ENCODE measurements at places on chromosomes 1 and 21.

DNA sequence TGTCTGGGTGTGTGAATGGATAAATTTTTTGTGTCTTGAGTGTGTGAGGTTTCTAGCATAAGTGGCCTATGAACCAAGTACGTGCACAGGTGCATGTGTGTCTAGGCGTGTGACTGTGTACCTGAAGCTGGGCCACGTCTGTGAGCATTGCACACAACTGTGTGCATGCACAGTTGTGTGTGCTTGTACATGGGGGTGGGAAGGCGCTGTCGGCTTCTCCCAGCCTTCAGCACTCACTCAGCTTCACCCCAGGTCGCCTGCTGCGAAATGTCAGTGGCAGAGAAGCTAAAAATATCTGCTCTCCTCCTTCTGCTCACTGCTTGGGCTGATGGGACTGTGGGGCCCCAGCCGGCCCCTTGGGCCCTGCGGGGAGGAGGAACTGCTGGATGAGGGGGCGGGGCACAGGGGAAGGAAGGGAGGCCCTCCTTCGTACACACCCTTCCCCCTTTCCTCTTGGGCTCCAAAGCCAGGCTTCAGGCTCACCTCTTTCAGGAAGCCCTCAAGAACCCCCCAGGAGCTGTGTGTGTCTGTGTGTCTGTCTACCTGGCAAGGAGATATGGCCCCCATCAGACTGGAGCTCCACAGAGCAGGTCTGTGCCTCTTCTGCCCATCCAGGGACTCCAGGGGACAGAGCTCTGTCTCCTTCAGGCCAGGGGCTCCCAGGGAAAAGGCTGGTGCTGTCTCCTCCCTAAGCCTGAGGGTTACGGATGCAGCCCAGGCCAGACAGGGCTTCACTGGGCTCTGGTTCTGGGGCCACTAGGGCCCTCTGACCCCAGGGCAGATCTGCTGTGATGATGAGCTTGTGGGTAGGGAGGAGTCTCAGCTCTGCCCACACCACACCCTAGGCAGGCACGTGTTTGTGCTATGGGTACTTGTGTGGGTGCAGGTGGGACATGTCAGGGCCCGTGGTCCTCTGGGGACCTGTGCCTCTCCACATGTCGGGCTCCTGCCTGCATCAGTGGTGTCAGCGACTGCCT, 35.6 kb upstream of the WASF2 start:
- no peak for DNase-seq

GRCh38 chr1:173894189-173894588, 22.9 kb downstream of the SERPINC1 start:
- no peak for DNase-seq

DNA sequence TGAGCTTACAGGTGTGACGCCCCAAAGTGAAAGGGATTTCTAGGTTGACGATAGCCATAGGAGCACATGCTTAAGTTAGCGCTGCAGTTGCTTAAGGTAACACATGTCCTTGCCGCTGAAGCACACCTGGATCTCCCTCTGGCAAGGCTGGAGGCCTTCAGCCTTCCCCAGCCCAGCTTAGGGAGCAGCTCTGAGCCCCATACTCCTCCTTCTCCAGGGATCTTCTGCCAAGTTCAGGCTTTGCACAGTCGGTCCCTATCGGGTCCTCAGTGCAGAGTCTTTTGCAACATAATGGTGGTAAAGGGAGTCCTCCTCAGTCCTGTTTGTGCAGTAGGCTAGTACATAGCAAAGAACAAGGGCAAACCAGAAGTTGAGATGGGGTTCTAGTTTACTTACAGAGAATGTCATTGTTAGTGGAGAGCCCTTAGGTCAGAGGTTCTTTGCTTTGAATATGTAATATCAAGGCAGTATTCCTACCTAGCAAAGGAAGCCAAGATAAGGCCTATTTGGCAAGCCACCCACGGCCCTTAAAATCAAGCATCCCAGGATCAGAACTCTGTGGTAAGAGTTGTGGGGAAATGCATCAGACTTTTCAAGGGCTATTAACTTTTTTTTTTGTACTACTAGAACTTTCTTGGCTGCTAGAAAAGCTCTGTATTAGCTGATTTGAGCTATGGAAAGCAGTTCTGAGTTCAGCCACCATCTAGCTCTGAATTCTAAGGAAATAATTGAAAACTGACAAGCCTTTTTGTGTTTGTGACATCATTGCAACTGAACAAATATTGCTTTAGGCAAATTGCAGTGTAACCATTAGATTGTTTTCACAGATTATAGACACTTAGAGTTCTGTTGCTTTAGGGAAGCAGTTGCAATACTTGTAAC, 1.4 kb downstream of the EVA1C start:
- DNase-seq = no peak

DNA sequence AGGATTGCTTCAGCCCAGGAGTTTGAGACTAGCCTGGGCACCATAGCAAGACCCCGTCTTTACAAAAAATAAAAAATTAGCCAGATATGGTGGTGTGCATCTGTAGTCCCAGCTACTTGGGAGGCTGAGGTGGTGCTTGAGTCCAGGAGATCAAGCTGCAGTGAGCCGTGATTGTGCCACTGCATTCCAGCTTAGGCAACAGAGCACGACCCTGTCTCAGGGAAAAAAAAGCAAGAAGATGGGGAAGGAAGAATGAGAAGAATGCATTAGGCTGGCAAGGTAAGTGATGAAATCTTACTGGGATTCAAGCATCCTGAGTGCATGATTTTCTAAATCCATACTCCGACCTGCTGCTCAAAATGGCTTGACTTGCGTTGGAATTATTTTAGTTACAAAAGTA, 6.8 kb downstream of the PCP4L1 start:
- no peak for DNase-seq

DNA sequence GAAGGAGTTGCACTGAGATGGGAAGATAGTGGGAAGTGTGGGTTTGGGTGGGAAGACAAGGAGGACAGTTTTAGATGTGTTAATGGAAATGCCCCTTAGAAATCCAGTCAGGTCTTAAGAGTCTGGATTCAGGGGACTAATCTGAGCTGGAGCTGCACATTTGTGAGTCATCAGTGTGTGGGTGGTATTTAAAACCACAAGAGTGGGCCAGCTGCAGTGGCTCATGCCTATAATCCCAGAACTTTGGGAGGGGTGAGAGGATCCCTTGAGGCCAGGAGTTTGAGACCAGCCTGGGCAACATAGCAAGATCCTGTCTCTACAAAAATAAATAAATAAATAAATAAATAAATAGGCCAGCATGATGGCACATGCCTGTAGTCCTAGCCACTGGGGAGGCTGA, 40.9 kb upstream of the SLC6A9 start:
- DNase-seq = no peak

GRCh38 chr1:20511518-20512428, 3.8 kb upstream of the MUL1 start:
- no peak for DNase-seq

- no peak for DNase-seq
These were observed 80.7 kb downstream of the DHRS3 start for GRCh38 chr1:12537294-12537693.

- DNase-seq = no peak
These were observed 37.7 kb upstream of the PADI1 start for GRCh38 chr1:17167041-17167785.

- peak; percentile 44 for DNase-seq
These were observed at the start of gene PATJ for GRCh38 chr1:61741711-61742619. Gene PATJ (plus strand): TSS chr1:61742480. CDS start chr1:61762893, 20,413 bp downstream.

GRCh38 chr1:232012773-232013386, 386.3 kb downstream of the DISC1 start:
- no peak for DNase-seq

DNA sequence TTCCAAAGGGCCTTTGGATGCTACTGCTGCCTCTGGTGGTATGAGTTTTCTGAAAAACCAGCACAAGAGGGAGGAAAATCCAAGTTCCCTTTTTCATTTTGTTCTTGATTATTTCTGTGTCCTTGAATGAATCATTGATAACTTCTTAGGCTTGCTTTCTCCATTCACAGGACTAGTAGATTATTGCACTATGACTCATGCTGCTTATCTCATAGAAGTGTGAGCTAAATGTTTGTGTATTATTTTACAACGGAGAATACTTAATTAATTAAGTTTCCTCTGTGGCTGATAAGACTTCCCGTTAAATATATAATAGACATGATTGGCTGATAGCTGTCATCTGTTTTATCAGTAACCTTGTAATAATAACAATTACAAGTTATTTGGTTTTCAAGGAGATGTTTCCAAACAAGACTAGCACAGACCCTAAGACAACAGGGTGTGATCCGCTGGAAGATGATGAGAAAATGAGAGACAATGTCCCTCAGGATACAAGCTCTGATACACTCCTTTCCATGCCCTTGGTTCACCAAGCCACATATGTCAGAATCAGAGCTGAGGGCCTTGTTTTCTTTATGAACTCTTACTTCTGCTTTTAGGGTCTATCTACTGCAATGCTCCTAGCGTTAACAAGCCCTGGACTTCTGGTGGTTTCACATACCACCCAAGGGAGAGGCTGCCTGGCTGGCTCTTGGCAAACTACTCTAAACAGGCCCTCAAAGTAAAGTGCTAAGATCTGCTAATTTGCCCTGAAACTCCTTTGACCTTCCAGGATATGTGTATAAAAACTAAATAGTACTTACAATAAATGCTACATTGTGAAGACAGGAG, 1078.3 kb downstream of the TTLL7 start:
- DNase-seq = no peak

DNA sequence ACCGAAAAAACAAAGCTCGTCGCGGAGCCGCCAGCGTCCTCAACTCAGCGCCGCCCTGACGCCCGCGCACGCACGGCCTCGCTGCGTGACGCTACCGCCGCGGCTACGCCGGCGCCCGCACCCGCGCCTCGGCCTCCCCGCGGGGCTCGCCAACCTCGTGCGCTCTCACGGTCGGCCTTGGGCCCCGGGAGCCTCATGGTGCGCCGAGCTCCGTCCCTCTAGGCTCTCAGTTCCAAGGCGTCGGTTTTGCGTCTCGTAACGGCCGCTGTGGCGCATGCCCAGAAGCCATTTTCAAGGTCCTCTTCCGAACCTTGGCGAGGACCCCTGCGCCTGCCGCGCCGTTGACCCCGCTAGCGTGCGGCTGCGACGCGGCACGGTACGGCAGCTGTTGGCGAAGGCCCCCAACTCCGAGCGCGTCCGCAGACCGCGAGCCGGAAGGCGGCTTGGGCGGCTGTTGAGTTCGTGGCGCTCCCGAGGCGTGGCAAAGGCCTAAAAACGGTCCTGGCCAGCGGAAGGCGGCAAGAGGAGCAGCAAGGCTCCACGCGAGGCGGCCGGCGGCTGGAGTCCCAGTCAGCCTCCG, at the start of gene HENMT1:
Gene HENMT1 (minus strand): TSS at position 64 of the 580 bp plus-strand sequence. CDS start 1,209 bp downstream, outside the sequence.
- peak; percentile 47 for DNase-seq

- no peak for DNase-seq
These were observed 24.4 kb upstream of the BCAR3 start for GRCh38 chr1:93705892-93706500.

GRCh38 chr1:58436615-58437297, 109.8 kb downstream of the OMA1 start:
- no peak for DNase-seq

GRCh38 chr1:16076865-16077238, 3.4 kb upstream of the FAM131C start:
- no peak for DNase-seq

DNA sequence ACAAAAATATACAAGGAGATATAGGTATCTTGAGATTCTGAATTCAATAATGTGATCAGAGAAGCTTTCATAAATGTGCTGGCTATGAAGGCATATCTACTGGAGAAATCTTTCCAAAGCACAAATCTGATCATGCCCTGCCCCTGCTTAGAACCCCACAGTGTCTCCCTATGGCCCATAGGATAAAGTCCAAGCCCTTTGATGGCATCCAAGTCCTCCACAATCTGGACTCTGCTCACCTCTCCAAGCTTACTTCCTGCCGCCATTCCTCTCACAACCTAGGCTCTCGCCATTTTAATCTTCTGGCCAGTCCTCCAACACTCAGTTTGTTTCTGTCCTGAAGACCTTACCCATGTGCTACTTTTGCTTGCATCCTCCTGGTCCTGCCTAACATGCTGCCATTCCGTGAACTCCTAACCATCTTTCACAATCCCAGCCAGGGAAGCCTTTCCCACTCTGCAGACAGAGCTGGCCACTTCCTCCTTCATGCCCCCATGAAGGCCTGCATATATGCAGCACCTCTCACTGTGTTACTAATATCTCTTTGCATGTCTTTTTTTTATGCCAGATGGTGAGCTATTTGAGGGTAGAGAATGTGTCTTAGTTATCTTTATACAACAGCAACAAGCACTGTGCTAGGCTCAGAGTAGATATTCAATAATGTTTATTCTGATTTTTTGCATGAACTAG, 5.6 kb upstream of the ATP1A1 start:
- DNase-seq = no peak

GRCh38 chr1:178774263-178774662, 49.2 kb downstream of the RALGPS2 start:
- no peak for DNase-seq

GRCh38 chr1:30844631-30845030, 63.9 kb downstream of the SDC3 start:
- DNase-seq = no peak

GRCh38 chr1:26717017-26717491, 21.2 kb downstream of the ARID1A start:
- DNase-seq = no peak

- DNase-seq = no peak
These were observed 2.3 kb upstream of the MXRA8 start for GRCh38 chr1:1360506-1361169.

DNA sequence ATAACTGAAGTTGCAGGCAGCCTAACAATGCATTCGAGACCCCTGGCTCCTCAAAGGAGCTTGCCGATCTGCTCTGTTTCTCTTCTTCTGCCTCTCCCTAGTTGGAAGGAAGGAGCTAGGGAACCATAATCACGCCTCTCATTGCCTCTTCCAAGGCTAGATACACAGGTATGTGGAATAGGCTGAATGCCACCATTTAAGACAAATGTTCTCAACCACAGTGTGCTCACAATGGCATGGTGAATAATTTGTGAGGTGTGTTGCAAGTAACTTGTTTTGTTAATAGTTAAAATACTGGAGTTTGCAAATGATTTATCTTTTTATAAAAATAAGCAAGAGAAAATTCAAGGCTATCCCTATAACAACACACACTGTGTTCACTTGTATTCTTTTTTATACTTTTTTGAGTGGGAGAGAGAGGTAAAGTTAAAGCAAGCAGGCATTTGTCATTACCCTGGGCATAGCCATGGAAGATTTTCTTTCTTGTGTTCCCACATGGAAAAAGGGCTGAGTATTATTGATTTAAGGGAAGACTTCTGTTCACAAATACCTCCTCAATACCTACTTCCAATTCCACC, 45.4 kb upstream of the SYT6 start:
- no peak for DNase-seq

DNA sequence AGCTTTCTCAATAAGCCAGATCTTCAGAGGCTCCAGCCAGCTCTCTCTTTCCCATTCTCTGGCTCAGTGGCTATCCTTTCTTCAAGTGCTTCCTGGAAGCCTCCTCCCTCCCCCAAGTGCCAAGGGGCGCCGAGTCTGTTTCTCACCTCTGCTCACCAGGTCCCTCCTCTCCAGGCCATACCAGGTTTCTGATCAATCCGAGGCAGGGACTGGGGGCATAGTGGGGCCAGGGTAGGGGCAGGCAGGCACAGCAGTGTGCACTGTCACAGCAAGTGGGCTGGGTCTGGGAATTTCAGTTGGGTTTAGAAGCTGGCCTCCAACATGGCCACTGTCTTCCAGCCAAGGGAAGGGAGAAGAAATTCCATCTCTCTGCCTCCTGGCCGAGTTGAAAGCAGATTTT, 56.5 kb downstream of the NAV1 start:
- no peak for DNase-seq

- DNase-seq = peak; percentile 70
These were observed 15.3 kb downstream of the RNU1-1 start for GRCh38 chr1:16498573-16499413.
